ENCODE measurements at places on chromosomes 12 and 14.
A peak's percentile ranks its signal among the peaks of the same experiment; 100 is the strongest.

DNA sequence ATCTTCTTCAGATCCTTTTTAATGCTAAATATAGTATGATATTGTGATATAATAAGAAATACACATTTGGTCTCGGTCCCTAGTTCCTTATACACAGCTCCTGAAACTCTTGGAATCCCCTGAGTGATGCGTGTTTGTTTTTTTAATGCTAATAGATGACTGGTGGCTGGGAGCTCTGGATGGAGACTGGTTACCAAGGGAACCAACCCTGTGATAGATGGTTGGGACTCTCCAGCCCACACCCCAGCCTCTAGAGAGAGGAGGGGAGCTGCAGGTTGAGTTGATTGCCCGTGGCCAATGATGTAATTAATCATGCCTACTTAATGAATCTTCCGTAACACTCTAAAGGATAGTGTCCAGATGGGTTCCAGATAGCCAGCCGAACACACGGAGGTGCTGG is 140.6 kb downstream of the FBXL14 start:
- DNase-seq: no peak

- DNase-seq: peak; percentile 70
Measured at GRCh38 chr14:59482541-59483331, 1.5 kb downstream of the L3HYPDH start.

DNA sequence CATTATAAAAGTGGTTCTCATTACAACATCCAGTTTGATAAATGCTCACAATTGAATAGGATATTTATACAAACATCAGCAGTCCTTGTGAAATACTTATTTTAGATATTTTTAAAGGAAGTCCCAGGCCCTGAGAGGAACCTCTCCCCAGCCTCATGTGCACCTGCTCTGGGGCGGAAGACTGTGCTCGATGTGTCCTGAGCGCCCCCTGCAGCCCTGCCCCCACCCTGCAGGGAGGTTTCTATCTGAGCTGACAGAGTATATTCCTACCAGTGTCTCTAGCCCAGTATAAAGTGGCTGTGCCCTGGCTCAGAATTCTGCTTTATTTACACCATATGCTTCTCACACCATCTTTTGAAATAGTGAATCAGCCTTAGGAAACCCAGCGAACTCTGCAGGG is 1349.1 kb downstream of the TMEM121 start:
- DNase-seq: peak; percentile 27

DNA sequence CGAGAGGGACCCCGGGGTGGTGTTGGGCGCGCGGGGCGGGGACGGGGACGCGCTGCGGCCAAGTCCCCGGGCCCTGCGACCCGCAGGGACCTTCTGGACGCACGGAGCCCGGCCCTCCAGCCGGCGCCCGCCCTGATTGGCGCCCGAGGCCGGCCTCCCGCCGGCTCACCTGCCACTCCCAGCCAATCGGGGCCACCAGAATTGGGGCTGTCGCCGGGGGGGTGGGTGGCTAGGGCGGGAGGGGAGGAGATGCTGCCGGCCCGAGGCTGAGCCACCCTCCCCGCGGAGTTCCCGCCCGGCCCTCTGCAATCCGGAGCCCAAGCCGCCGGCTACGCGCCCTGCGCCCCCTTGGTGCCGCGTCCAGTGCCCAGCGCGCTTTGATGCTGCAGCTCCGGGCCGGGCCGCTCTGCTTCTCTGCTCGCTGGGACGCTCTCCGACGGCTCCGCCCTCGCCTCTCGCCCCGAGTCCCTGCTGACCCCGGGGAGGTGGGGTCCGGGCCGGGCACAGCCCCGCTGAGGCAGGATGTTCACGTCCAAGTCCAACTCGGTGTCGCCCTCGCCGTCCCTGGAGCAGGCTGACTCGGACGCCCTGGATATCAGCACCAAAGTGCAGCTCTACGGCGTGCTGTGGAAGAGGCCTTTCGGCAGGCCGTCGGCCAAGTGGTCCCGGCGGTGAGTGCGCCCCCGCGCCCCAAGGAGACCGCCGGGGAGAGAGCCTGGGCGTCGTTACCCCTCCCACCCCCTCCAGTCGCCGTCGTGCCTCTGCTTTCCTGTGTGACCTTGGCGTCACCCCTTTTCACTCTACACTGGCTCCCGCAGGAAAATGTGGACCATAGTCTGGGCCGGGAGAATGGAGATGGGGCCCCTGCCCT is at the start of gene PLEKHD1:
Gene PLEKHD1, plus strand, starts transcription at position 285 of the 871 bp plus-strand sequence. Its CDS starts 238 bp downstream, at position 523.
- DNase-seq: peak; percentile 44

DNA sequence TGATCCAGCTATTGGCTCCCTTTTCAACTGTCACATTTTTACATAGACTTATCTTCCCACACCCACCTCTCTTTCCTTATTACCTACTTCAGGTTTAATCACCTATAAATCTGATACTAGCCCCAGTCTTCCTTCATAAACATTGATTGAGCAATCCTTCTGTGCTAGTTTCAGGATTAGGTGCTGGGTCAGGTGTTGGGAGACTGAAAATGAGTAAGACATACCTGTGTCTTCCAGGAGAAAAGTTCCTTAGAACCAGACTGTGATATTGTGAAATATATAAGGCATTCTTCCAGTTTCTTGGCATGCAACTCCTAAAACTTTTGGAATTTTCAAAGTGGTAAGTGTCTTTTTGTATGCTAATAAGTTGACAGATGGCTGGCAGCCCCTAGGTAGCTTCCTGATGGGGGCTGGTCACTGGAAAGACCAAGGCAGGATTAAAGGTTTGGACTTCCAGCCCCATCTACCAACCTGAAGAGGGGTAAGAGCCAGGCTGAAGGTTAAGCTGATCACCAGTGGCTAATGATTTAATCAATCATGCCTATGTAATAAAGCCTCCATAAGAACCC is 4.6 kb downstream of the ANO6 start:
- DNase-seq: no peak

- peak; percentile 57 for DNase-seq
Measured at GRCh38 chr12:116662612-116663144, 75.2 kb downstream of the SPRING1 start.

DNA sequence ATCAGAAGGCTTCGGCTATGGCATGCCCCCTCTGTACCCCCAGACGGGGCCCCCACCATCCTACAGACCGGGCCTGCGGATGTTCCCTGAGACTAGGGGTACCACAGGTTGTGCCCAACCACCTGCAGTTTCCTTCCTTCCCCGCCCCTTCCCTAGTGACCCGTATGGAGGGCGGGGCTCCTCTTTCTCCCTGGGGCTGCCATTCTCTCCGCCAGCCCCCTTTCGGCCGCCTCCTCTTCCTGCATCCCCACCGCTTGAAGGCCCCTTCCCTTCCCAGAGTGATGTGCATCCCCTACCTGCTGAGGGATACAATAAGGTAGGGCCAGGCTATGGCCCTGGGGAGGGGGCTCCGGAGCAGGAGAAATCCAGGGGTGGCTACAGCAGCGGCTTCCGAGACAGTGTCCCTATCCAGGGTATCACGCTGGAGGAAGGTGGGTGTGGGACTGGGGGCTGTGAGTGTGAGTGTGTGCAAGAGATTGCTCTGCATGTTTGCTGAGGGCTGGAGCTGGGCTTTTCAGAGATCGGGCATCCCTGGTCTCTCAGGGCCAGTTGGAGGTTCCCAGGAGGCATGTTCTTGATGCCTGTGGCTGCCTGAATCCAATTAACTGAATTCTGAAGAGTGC is 8.6 kb downstream of the NFATC4 start:
- no peak for DNase-seq

GRCh38 chr12:110424237-110424636 is 20.7 kb upstream of the ANAPC7 start:
- DNase-seq: no peak

- no peak for DNase-seq
Measured at GRCh38 chr12:47244835-47245234, 165.1 kb upstream of the AMIGO2 start.

DNA sequence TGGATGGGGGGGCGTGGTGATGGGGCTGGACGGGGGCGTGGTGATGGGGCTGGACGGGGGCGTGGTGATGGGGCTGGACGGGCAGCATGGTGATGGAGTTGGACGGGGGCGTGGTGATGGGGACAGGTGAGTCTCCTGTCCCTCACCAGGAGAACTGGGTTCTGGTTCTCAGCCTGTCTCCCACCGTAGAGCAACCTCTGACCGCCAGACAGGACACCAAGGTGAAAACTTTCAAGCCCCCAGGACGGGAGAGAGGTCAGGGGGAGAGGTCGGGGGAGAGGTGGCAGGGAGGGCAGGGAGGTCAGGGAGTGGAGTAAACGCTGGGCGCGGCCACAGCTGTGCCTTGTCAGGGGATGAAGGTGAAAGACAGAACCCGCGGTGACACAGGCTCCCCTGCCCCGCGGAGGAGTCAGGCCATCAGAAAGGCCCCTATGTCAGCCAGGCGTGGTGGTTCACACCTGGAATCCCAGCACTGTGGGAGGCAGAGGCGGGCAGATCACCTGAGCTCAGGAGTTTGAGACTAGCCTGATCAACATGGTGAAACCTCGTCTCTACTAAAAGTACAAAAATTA is 84.6 kb downstream of the GALNT9 start:
- DNase-seq: no peak

DNA sequence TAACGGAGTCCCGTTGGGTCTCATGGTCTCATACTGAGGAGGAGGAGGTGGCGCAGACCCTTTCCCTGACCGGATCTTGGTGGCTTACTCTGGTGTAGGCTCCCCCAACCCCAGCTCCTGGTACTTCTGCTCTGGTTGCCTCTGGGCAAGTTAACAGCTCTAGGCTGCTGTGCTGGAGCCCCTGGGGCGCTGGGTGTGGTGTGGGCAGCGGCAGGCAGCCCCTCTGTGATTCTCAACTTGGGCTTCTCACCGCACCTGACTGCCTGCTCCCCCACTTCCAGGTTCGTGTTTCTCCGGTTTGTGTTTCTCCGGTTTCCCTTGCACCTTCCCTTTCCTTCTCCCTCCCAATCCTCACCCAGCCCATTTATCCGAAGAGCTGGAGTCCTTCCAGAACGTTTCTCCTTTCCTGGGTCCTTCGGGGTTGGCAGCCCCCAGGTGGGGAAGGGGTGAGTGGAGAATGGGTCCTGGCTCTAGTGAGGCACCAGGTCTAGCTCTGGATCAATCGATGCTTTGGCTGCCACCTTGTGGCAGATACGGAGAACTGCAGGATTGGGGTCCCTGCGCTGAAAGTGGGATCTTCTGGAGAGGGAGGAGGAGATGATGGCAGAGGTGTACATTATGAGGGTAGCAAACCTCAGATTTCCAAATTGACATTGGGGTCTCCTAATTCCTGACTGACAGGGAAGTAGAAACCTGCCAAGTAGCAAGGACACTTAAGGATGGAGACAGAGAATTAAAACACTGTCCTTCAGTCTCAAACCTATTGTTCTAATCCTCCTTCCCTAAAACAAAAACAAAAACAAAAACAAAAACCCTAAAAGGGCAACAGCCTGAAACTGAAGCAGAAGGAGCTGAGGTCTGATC is 8.3 kb downstream of the CISTR start:
- DNase-seq: peak; percentile 75

- DNase-seq: peak; percentile 30
Measured at GRCh38 chr12:27193106-27193505, 51.0 kb upstream of the STK38L start.
